ENCODE measurements at places on chromosomes 4 and X. TPM values are rescaled to one million over a fixed set of nuclear protein-coding genes. Genes with fewer than 3 reads are reported as not detected.

The KCND1 gene
- 8.2 TPM for total RNA-seq

DNA sequence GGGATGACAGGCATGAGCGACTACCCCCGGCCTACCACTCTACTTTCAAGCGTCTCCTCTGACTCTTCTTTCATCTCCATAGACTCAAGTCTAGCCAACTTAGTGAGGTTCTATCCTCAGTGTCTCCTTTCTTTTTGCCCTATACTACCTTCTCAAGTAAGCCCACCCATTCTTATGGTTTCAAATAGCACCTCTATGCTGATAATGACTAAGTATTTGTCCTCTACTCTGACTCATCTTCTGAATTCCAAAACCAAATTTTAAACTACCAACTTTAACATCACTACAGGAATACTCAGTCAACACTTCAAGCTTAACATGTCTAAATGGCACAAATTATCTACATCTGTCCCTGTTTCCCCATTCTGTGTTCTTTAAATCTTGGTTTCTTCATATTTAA is 47.8 kb downstream of the ELF2 start:
- H3K36me3 ChIP-seq, result peaks cover 5% of the 10 kb centered on the region
- H3K27me3 ChIP-seq, result no peaks in the 10 kb centered on the region
- H3K27ac ChIP-seq, result peak overlapping the region; percentile 53
- peaks cover 5% of the 10 kb centered on the region for H3K4me1 ChIP-seq
- DNase-seq, result no peak
- H3K4me3 ChIP-seq, result no peak overlapping the region

The CHM gene
- 43.7 TPM for total RNA-seq

- peaks cover 4% of the 10 kb centered on the region for H3K36me3 ChIP-seq
- no peak overlapping the region for H3K27ac ChIP-seq
- no peak for DNase-seq
- no peaks in the 10 kb centered on the region for H3K27me3 ChIP-seq
- H3K4me1 ChIP-seq, result peaks cover 16% of the 10 kb centered on the region
Observed at GRCh38 chr4:69689599-69689998, 36.6 kb upstream of the UGT2A1 start.

The DYNLT3 gene
- total RNA-seq, result 28.7 TPM

GRCh38 chr4:114365591-114365990 is 233.0 kb upstream of the UGT8 start:
- no peaks in the 10 kb centered on the region for H3K4me1 ChIP-seq
- no peak for DNase-seq
- no peak overlapping the region for H3K4me3 ChIP-seq
- no peaks in the 10 kb centered on the region for H3K36me3 ChIP-seq
- H3K27me3 ChIP-seq, result no peaks in the 10 kb centered on the region

GRCh38 chr4:155612074-155612473 is 54.6 kb upstream of the GUCY1A1 start:
- H3K4me1 ChIP-seq, result peaks cover 6% of the 10 kb centered on the region
- DNase-seq, result no peak
- no peaks in the 10 kb centered on the region for H3K27me3 ChIP-seq
- no peak overlapping the region for H3K4me3 ChIP-seq

DNA sequence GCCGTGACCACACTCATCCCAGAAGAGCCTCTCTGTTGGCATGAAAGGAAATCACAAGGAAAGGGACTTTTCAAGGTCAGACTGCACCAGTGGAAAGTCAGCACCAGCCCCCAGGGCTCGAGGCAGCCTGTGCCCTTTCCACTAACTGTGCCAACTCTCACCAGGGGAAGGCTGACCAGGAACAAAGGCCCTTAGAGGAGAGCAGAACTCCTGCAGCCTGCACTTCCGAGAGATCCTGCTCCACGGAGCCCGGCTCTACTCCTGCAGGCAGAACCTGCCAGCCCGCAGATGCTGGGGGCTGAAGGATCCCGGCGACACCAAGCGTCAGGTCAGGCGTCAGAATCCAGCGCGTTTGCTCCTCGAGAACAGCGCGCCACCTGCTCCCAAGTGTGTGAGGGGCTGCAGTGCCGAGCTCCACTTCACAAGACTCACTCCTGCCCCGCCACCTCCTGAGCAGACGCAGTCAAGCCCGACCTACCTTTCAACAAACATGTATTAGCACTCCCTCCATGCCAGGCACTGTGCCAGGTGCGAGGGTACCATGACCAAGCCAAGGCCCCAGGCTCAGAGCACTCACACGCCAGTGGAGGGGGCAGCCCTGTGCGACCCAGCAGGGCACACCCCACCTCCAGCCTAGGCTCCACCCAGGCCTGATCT is 13.6 kb upstream of the HELT start:
- peak overlapping the region; percentile 17 for H3K27ac ChIP-seq
- H3K36me3 ChIP-seq, result no peaks in the 10 kb centered on the region
- H3K27me3 ChIP-seq, result peaks cover 86% of the 10 kb centered on the region

The GLRA3 gene
- total RNA-seq, result 0.07 TPM

The FAM50A gene
- 65.8 TPM for total RNA-seq

The H2BW2 gene
- not detected for total RNA-seq

GRCh38 chrX:54695231-54695630 is 102.8 kb downstream of the ITIH6 start:
- H3K4me3 ChIP-seq, result no peak overlapping the region
- no peaks in the 10 kb centered on the region for H3K4me1 ChIP-seq
- H3K27ac ChIP-seq, result no peak overlapping the region
- no peaks in the 10 kb centered on the region for H3K36me3 ChIP-seq

- no peak for DNase-seq
- H3K4me1 ChIP-seq, result no peaks in the 10 kb centered on the region
- H3K27ac ChIP-seq, result no peak overlapping the region
- no peaks in the 10 kb centered on the region for H3K36me3 ChIP-seq
- peaks cover 8% of the 10 kb centered on the region for H3K27me3 ChIP-seq
Observed at GRCh38 chr4:152039023-152039481, 278.2 kb upstream of the GATB start.

GRCh38 chr4:148239494-148239985 is 202.7 kb downstream of the NR3C2 start:
- no peaks in the 10 kb centered on the region for H3K36me3 ChIP-seq
- H3K4me1 ChIP-seq, result no peaks in the 10 kb centered on the region
- no peak for DNase-seq
- no peak overlapping the region for H3K27ac ChIP-seq
- no peaks in the 10 kb centered on the region for H3K27me3 ChIP-seq

- no peak overlapping the region for H3K27ac ChIP-seq
- H3K36me3 ChIP-seq, result peaks cover 8% of the 10 kb centered on the region
- no peaks in the 10 kb centered on the region for H3K27me3 ChIP-seq
- DNase-seq, result no peak
- no peak overlapping the region for H3K4me3 ChIP-seq
Observed at GRCh38 chr4:112647785-112648184, 10.8 kb downstream of the LARP7 start.

DNA sequence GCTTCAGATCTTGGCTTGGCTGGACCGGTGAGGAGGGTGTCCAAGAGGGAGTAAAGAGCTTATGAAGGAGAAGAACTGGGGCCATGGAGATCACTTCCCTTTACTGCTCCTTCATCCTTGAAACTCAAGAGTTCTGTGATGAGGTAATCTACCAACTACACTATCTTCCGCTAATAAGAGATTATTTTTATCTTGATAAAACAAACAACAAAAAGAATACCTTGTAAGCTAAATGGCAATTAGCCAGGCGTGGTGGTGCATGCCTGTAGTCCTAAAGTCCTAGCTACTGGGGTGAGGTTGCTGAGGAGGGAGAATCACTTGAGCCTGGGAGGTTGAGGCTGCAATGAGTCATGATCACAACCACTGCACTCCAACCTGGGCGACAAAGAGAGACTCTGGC is 47.4 kb downstream of the HAUS3 start:
- H3K4me1 ChIP-seq, result peaks cover 17% of the 10 kb centered on the region
- H3K36me3 ChIP-seq, result peaks cover 8% of the 10 kb centered on the region
- H3K27ac ChIP-seq, result no peak overlapping the region
- no peak overlapping the region for H3K4me3 ChIP-seq
- DNase-seq, result no peak

The VEGFD gene
- 0.47 TPM for total RNA-seq

The LRCH2 gene
- total RNA-seq, result 16.9 TPM

The MAGEA12 gene
- not detected for total RNA-seq

The CT83 gene
- not detected for total RNA-seq

DNA sequence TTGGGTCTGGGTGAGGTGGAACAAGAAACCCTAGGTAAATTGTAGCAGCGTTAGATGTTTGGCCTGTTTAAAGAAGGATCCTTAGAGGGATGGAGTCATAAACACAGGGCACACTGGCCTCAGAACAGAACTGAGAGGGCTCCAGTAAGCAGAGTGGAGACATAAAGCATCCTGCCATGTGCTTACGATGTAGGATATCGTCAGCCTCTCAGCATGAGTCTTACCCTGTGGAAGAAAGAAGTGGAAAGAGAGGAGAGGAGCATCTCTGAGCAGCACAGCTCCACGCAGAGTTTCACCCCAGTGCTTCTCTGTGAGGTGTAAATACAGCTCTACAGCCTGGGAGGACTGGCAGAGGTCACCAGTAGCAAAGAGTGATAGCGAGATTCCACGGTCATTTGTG is 27.8 kb upstream of the SORBS2 start:
- H3K4me3 ChIP-seq, result no peak overlapping the region
- DNase-seq, result no peak
- no peaks in the 10 kb centered on the region for H3K27me3 ChIP-seq
- no peak overlapping the region for H3K27ac ChIP-seq
- peaks cover 2% of the 10 kb centered on the region for H3K36me3 ChIP-seq
- H3K4me1 ChIP-seq, result peaks cover 18% of the 10 kb centered on the region

DNA sequence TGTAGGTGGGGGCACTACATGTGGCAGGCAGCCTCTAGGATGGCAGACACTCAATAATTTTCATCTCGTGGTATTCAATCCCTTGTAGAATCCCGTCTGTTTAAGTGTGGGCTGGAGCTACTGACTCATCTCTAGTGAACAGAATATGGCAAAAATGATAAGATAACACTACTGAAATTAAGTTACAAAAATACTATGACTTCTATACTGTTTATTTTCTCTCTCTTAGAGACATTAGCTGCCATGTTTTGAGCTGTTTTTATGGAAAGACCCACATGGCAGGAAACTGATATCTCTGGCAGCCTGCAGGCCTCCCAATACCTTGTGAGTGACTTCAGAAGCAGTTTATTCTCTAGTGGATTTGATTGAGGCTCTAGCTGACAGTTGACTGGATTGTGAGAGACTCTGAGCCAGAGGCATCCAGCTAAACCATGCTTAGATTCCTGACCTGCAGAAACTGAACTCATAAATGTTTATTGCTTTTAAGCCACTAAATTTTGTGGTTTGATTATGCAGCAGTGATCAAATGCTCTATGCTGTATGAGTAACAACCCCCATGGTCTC is 298.8 kb upstream of the CTSO start:
- DNase-seq, result no peak
- H3K36me3 ChIP-seq, result no peaks in the 10 kb centered on the region
- H3K4me3 ChIP-seq, result no peak overlapping the region
- no peak overlapping the region for H3K27ac ChIP-seq
- H3K27me3 ChIP-seq, result no peaks in the 10 kb centered on the region
- H3K4me1 ChIP-seq, result peaks cover 19% of the 10 kb centered on the region

DNA sequence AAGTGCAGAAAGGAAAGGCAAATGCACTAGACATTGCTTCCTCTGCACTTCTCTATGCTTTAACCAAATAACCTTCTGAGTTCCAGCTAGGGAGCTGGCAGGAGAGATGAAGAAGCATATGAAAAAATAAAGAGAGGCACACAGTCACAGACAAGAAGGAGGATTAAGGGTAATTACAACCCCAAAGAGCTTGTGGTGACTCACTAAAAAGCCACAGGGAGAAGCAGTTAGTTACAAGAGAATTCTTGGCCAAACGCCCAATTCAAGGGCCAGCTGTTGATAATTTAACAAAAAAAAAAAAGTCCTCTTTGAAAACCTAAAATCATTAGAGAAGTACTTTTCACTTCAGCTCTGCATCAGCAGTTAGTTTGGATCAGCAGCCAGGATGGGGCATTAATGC is 478.0 kb downstream of the KCNIP4 start:
- H3K4me1 ChIP-seq, result no peaks in the 10 kb centered on the region
- peaks cover 7% of the 10 kb centered on the region for H3K27me3 ChIP-seq
- no peak overlapping the region for H3K27ac ChIP-seq
- no peaks in the 10 kb centered on the region for H3K36me3 ChIP-seq
- no peak overlapping the region for H3K4me3 ChIP-seq

DNA sequence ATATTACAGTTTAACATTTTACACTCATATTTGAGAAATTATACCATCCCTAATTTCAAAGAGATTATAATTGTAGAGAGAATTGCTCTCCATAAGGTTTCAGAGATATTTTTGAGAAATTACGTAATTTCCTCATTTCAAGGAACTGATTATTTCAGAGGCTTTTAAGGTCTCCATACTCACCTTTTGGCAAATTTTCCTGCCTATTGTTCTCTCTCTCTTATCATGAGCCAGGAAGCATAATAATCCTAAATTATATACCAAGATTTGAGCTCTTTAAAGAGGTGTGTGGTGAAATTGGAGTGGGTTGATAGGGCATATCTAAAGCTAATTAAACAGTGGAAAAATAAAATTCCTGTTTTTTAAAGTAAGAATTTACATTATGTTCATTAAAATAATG is 248.9 kb upstream of the FTHL17 start:
- H3K4me3 ChIP-seq, result no peak overlapping the region
- DNase-seq, result no peak
- peaks cover 18% of the 10 kb centered on the region for H3K4me1 ChIP-seq
- H3K27me3 ChIP-seq, result no peaks in the 10 kb centered on the region
- no peak overlapping the region for H3K27ac ChIP-seq
- peaks cover 1% of the 10 kb centered on the region for H3K36me3 ChIP-seq

DNA sequence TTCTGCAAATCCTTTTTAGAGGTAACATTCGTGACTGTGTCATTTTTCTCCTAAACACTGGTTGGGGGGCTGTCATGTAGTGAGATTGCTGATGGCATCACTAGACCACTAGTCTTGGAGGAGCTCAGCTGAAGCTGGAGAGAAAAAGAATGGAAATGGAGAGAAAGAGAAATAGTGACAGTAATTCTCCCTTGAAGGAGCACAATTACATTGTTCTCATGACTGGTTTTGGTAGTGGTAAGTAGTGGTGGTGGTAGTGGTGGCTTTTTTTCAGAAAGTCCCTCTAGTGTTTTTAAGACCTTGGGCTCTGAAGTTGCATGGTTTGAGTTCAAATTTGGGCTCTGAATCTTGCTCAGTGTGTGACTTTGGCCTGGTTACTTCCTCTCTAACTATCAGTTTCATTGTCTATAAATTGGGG is 99.8 kb downstream of the LARP7 start:
- no peaks in the 10 kb centered on the region for H3K27me3 ChIP-seq
- DNase-seq, result no peak
- no peak overlapping the region for H3K27ac ChIP-seq
- H3K4me1 ChIP-seq, result no peaks in the 10 kb centered on the region

Measured in progenitor cell of endocrine pancreas (in vitro differentiated cells).